Right cardiac atrium (tissue), 5 donors: ENCODE measurements at places on chromosomes 6 and 20. TPM values are rescaled to one million over a fixed set of nuclear protein-coding genes. Genes with fewer than 3 reads are reported as not detected.

Gene MRPS10
- 44.3 TPM for total RNA-seq

Gene JPH2
- total RNA-seq = 107 TPM

Gene MOG
- 2.6 TPM for total RNA-seq

Gene PRSS35
- 9.4 TPM for total RNA-seq

Gene TRIM40
- not detected for total RNA-seq

Gene TNFRSF6B
- not detected for total RNA-seq

Gene POM121L2
- total RNA-seq = not detected

Gene OXT
- total RNA-seq = not detected

Gene ECHDC1
- 32.9 TPM for total RNA-seq

Gene RIMS1
- total RNA-seq = 0.21 TPM

Gene SPTLC3
- 16.9 TPM for total RNA-seq

Gene BPIFB4
- 0.69 TPM for total RNA-seq

Gene SAPCD1
- total RNA-seq = 0.50 TPM

Gene ANKRD66
- not detected for total RNA-seq

Gene VTA1
- 35.2 TPM for total RNA-seq

Gene SMLR1
- not detected for total RNA-seq

Gene RRAGD
- 154 TPM for total RNA-seq

Gene E2F3
- 6.1 TPM for total RNA-seq

Gene LTA
- total RNA-seq = not detected

Gene OPRM1
- not detected for total RNA-seq

Gene SLC12A5
- total RNA-seq = 4.7 TPM

Gene C20orf202
- 0.15 TPM for total RNA-seq

Gene LGSN
- not detected for total RNA-seq

Gene CST7
- total RNA-seq = 1.0 TPM

Gene RPS18
- total RNA-seq = 1,054 TPM

Gene LAMA2
- 176 TPM for total RNA-seq

Gene SSTR4
- total RNA-seq = not detected

Gene ANKEF1
- 2.9 TPM for total RNA-seq

Gene PTCHD4
- 0.61 TPM for total RNA-seq

Gene BHLHE23
- total RNA-seq = not detected
